Kasumi-1 (cell line): ENCODE measurements at places on chromosomes 11 and 22.
A peak's percentile ranks its signal among the peaks of the same experiment; 100 is the strongest.

GRCh38 chr11:29024386-29024785, 916.2 kb downstream of the METTL15 start:
- no peak for DNase-seq

DNA sequence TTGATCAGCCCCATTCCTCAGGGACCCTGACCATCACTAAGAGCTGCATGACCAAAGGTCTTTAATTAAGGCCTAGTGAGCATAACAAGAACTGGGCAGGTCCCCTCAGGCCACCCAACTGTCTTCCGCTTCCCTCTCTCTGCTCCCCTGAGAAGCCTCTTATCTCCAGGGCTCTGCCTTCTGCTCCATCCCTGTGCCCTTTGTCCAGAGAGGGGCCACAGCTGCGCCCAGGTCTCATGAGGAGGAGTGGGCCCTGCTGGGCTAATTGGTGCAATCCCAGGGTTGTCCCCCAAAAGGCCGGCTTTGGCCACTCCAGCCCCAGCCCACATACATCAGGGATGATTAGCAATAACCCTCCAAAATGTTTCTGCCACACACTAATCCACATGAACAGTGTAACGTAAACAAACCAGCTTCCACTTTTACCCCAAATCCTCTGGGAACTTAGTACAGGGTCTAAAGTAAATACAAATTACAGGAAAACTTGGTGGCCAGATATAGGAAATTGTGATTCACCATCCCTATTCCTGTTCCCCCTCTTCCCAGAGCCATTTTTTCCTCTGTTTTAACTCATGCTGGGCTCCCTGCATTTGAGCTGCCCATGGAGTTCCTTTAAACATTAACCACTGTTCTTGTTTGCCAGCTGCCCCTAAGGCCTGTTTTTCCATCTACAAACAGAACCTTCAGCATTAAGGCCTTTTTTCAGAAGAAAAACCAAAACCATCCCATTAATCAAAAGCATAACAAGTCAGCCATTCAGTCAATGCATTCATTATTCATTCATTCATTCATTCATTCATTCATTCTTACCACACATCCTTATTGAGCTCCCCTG, 34.6 kb upstream of the CAVIN3 start:
- DNase-seq = no peak

DNA sequence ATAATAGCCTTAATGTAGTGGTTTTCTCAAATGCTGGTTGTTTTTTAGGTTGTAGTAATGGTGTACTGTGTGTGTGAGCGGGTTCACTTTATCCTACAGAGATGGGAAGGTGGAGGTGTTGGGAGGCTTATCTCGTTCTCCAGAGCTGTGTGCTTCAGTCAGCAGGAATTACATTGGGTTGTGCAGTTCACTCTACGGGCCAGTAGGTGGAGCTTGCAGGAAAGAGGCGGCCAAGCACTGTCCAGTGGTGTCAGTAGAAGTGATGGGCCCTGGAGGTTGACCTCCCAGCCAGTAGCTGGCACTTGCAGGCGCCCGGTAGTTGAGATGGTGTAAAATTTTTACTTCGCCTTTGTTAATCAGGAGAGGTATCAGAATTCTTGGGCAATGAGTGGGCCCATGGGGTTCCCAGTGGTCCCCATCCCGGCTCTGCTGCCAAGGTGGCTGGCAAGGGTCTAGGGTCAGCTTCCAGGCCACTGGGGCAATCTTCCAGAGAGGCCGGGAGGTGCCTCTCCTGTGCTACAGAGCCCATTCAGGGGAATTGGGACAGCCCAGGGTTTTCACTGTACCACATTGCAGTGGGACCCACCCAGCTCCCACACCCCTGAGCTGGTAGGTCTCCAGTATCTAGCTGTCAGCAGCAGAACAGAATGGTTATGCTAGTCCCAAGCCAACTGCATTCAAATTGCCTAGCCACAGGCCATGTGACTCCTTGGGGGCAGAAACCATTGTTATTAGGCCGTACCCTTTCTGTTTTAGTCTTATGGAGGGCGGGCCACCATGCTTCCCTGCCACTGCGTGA, 43.9 kb downstream of the BIRC2 start:
- DNase-seq = peak; percentile 38

DNA sequence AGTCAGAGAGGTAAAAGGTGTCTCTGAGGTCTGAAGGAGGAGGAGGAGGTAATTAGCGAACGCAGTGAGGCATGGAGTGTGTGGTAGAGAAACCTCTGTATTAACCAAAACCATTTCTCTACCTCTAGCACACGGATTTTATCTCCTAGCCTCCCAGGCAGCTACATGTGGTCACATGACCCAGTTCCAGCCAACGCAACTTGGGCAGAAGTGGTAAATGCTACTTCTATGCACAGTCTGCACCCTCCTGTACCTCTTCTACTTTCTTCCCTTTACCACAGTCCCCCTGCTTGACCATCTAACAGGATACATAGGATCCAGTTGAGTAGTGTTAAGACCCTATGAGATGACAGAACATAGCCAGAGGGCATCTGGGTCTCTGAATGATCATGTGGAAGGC, 95.7 kb downstream of the XRRA1 start:
- DNase-seq = no peak

- no peak for DNase-seq
These were observed 689.9 kb upstream of the CCDC90B start for GRCh38 chr11:83976086-83976485.

DNA sequence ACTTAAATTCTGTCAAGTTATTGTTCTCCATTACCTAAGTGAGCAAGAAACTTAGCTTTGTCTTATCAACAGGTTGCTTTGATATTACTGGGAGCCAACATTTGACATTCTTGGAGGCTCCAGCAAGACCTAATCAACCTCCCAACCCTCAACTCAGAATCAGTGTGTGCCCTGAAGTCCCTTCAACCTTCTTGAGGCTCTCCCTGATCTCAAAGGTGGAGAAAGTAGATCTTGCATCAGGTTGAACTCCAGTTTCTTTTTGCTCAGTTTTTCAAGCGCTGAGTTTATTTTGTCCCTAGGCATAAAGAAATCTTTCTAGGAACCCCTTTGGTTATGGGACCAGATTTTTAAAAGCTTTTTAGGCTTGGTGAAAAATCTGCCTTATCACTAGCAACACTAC, 1.4 kb downstream of the FAM111A start:
- DNase-seq = no peak

DNA sequence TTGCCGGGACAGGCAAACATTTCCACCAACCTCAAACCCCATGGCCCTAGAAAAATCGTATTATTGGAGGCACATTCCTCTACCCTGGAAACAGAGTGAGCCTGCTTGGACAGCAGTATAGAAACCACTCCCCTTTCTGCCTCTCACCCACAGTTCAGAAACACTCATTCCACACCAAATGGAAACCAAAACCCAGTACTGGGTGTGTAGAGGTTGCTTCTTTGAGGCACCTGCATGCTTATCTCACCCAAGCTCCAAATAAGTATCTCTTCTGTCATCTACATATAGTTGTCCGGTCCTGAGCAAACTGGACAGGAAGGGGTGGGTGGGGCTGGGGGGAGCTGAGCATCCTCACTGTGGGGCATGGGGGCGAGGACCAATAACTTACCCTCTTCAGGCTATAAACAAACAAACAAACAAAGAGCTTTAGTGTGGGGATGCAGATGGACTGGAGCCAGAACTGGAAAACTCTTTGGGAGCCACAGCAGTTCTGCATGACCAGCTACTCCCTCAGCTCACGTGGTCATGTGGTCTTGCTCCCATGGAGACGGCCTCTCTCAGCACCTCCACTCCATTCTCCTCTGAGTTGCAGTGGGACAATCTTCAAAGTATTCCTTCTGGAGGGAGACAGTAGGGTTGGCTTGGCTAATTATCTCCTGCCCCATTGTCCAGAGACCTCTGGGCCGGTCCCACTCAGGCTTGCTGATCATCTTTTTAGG, 1.0 kb upstream of the PLAAT2 start:
- no peak for DNase-seq

- no peak for DNase-seq
These were observed 12.3 kb downstream of the MLC1 start for GRCh38 chr22:50072714-50073538.

- DNase-seq = no peak
These were observed 269.6 kb downstream of the LRRC4C start for GRCh38 chr11:41189701-41190436.

DNA sequence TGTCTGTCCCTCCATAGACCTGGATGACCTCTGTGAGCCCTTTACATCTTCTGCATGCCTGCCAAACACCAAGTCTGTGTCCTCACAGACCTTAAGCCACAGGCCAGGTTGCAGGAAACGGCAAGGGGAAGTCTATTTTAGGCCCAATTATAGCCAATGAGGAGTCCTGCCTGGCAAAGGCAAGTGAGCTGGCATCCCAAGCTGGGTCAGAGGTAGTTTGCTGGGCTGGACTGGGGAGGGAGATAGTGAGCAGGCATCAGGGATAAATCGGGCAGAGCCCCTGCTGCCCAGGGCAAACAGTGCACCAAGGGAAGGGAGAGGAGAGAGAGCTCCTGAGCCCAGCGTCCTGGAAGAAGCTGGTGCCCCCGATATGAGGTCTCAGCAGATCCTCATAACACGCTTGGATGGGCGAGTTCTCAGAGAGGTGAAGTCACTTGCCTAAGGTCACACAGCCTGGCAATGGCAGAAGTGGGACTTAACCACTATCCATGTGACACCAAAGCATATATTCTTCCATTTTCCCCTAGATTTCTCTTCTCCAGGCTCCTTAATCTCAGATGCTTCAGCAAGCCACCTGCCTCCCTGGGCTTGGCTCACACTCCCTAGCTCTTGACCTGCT, 3.7 kb upstream of the RELT start:
- DNase-seq = peak; percentile 43

DNA sequence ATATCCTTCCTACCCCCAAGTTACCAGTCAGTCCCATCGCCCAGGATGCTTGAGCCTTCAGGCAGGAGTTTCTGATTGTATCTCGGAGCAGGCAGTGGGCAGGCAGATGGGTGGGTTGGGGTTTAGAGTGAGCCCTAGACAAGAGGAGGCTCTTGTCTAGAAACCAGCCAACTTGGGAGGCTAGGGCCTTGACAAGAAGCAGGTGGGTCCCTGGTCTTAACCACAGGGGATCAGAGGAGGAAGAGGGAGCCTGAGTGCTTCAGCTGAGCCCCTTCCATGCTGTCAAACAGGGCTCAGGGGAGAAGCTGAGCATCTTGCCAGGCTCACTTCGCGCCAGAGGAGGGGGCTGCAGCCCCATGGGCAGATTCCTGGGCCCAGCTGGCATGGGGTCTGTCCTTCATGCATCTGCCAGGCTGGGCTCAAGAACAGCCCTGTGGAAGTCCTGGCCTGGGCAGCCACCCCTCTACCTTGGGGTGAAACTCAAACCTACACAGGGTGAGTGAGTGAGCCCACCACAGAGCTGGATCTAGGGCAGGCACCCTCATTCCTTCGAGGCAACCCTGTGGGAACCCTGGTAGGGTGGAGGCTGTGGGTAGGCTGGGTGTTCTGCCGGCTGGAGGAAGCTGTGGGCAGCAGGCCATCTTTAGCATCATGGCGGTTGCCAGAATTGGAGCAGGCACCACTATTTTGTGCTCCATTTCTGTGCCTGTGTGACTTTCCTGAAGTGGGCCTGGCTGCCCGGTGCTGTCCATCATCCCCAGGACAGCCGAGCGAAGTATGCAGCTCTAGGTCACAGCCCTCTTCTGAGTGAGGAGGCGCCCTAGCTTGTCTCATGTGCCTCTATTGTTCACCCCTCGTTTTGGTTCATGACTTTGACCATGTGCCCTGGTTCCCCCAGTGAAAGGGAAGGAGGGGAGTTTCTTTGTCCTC, 108.1 kb downstream of the MORC2 start:
- DNase-seq = no peak

DNA sequence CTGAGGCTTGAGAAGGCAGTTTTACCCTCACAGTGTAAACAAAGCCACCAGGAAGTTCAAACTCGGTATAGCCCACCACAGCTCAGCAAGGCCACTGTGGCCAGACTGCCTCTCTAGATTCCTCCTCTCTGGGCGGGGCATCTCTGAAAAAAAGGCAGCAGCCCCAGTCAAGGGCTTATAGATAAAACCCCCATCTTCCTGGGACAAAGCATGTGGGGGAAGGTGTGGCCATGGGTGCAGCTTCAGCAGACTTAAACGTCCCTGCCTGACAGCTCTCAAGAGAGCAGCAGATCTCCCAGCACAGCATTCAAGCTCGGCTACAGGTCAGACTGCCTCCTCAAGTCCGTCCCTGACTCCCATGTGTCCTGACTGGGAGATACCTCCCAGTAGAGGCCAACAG, 69.7 kb downstream of the TTC28 start:
- DNase-seq = no peak

DNA sequence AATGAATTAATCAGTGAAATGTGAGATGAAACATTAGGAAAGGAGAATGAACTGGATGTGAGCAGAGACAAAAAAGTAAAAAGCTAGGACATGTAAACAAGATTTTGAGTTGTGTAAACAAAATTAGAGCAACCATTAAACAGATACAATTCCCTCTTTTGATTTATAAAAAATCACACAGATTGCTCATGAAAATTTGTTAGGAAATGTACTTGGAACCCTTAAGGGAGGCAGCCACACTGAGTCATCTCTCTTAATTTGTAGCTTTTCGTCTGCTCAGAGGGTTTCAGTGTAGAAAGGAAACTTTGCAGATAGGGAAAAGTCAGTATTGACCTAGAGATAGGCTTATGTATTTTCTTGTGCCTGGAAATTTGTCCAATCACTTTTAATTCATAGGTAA, 49.6 kb upstream of the ME3 start:
- DNase-seq = no peak

DNA sequence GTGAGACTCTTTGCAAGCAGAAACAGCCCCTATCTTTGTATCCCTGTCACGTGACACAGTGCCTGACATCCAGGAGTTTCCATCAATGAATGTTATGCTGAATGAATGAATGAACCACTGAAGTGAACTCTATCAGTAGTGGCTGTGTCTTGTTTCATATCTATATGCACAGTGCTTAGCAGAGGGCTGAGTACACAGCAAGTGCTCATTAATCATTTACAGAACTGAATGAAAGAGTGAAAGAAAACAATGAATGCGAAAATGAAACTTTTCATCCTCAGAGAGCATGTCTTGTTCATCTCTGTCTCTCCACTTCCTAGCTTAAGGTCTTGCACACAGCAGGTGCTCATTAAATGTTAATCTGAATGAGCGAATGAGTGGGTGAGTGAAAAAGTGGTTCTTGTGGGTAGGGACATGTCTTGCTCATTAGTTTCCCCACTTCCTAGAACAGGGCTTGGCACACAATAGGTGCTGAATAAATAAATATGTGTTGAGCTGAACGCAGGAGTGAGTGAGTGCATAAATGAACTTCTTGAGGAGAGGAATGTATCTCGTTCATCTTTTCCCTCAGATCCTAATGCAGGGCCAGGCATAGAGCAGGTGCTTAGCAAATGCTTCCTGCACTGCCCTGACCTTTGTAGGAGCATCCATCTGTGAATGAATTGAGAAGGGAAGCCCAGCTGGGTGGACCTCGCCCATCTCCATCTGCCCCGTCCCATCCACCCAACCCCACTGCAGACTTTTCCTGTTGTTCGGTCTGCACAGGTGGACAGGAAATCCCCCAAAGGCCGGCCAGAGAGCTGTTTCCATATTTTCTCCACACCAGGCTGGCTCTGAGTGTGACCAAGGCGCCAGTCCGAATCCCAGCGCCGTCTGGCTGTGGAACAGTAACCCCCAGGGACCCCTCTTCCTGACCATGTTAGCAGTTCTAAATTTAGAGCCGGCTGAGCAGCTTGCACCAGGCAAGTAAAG, 113.4 kb upstream of the CRYBB3 start:
- DNase-seq = no peak
